ENCODE measurements at places on chromosomes 7 and 10. TPM values are rescaled to one million over a fixed set of nuclear protein-coding genes. Genes with fewer than 3 reads are reported as not detected.

Gene MUC12
- 2.8 TPM for total RNA-seq

Gene CAMK2B
- 0.06 TPM for total RNA-seq

DNA sequence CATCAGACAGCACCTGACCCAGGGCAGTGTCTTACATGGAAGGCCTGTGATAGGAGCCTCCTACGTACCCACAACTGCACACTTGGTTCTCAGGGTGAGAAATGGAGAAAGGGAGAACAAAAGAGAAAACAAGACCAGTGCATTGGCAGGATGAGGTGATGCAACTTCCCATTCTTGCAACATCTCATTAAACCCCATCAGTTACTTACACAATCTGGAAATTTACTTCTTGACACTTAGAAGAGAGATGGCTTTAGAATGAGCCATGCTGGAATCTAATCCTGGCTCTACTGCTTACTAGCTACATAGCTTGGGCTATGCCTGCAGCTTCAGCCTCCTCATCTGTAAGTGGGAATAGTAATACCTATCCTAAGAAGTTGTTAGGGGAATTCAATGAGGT lies 391.7 kb downstream of the KCNMA1 start:
- no peak for DNase-seq

DNA sequence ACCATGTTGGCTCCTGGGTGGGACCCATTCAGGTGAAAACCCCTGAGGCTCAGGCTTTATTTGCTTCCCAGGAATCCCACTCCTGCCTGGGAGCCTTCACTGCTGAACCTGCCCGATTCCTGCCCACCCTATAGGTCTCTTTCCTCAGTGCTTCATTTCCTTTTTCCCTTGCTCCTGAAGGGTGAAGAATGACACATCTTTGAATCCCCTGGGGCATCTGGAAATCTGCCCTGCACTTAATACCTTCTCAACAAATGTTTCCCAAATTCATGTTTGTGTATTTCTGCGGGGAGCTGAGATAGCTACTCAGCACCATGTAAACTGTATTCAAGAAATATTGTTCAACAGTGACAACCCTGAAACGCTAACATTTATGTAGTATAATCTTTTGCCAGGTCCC lies 10.3 kb upstream of the PCBD1 start:
- no peak for DNase-seq

- no peak for DNase-seq
Observed at GRCh38 chr7:25976630-25977029, 175.4 kb upstream of the NFE2L3 start.

- DNase-seq = no peak
Observed at GRCh38 chr10:27138277-27138676, 15.9 kb downstream of the YME1L1 start.

Data from LHCN-M2 (cell line).